GM10248 (cell line): ENCODE measurements at places on chromosomes 3 and 15.
A peak's percentile ranks its signal among the peaks of the same experiment; 100 is the strongest.

DNA sequence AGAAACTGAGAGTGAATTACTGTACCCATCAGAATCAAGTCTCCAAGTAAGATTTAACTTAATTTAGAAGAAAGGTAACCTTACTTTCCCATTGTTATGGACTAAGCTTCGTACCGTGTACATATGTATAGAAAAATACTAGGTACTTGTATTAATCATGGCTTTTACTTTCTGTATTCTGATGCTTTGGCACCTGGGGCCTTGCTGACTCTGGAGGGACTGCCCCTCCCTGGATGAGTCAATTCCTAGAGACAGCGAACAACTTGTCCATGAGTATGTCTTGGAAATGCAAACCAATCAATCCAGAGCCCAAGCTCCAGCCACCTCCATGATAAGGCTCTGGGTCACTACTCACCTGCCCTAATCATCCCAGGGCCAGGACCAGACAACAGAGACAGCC lies 50.0 kb upstream of the DGKG start:
- peak; percentile 39 for DNase-seq

DNA sequence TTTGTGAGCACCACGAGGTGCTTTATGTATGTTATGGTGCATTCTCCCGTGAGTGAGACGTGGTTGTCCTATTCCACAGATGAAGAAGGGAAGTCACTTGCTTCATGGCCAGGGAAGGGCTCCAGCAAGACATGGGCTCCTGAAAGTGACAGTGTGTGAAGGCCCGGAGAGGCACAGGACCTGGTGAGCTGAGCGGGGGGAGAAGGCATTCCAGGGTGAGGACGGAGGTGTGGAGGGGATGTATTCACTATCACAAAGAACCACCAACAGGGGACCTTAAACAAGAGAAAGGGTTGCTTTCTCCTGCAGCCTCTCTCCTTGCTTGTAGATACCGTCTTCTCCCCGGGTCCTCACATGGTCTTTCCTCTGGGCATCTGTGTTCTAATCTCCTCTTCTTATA lies 139.1 kb downstream of the FBLN2 start:
- no peak for DNase-seq

- DNase-seq: no peak
Observed at GRCh38 chr15:62749036-62749815, 293.3 kb upstream of the TPM1 start.

DNA sequence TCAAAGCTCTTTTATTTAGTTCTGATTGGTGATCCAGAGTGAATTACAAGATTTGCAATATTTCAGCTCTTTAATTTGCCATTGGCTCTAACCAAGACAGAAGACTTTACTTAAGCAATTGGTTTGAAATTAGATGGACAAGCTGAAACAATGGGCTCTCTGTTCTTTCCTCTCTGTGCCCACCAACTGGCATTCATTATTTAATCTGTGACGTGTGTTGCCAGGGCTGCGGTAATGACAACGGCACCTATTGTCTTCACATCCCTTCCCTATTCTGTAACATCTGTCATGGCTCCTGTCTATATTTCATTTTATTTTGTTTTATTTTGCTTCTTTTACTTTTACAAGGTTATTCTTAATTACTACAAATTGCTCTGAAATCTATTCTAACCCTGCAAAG lies 33.9 kb downstream of the PLD1 start:
- no peak for DNase-seq

DNA sequence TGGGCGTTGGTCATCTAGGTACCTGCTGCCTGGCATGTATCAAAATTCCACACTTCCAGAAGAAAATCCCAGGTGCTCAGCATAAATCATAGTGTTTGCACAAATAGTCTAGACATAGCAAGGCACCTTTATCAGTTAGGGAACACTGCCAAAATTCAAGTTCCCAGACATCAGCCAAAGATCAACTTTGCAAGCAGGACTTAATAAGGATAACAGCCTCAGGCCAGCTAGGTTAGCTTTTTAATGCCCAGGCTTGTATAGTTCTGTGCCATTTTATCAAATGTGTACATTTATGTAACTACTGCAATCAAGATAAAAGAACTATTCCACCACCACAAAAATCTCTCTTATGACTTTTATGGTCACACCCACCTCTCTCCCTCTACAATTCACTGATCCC lies 30.7 kb downstream of the DZIP3 start:
- DNase-seq: no peak

- no peak for DNase-seq
Observed at GRCh38 chr3:113660896-113661295, 35.5 kb downstream of the USF3 start.

DNA sequence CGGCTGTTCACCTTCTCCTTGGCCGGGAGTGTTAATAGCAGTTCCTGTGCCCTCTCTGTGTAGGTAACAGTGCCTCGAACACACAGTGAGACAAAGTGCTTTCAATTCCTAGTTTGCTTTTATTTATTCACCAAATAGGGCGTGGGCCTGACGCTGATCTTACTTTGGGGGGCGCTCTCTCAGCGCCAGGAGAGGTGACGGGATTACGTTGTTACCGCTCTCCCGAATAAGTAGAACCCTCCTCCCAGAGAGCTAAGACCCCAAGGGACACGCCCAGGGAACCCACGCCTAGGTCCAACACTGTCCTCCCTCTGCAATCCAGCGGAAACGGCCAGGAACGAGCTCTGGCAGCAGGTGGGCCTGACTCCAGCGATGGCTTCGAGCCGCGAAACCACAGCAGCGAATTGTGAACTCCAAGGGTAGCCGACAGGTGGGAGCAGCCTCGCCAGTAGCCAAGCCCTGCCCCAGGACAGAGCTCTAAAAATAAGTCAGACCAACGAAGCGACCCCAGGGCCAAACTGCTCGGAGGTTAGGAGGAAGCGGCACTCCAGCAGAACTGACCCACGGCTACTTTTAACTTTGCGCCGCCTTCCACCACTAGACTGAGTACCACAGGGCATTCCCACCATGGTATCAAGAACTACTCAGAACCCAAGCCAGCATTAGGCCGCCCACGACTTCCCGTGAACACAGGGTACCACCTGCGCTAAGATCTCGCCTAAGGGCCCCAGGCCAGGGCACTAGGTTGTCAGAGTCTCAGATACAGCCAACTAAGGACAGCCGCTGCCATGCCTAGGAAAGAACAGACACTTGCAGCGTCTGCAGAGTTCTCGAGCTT lies 1.6 kb upstream of the SIN3A start:
- no peak for DNase-seq

GRCh38 chr3:72465853-72466252 lies 382.4 kb downstream of the SHQ1 start:
- DNase-seq: no peak

DNA sequence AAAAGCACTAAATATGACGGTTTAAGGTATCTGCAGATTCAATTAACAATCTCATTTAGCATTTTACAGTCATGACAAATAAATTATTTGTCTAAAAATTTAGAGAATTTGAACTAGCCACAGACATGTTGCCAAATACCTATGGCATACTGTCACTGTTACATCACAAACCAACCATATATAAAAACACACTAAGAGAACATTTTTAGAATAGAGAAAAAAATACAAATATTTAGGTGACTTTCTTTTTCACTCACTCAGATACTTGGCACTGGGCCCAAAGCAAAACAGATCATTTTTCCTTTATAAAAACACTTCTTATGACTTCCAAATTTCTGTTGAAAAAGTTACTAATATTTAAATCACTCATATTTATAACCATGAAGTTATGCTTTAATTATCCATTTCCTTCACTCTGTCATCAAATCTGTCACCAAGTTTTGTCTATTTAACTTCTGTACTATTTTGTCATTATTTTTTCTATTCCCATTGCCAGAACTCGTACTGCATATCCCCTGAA lies 644.7 kb downstream of the OTOL1 start:
- DNase-seq: no peak

GRCh38 chr3:119524931-119525662 lies 26.8 kb downstream of the TIMMDC1 start:
- DNase-seq: no peak

GRCh38 chr3:45641756-45642155 lies 47.2 kb downstream of the LIMD1 start:
- DNase-seq: no peak

DNA sequence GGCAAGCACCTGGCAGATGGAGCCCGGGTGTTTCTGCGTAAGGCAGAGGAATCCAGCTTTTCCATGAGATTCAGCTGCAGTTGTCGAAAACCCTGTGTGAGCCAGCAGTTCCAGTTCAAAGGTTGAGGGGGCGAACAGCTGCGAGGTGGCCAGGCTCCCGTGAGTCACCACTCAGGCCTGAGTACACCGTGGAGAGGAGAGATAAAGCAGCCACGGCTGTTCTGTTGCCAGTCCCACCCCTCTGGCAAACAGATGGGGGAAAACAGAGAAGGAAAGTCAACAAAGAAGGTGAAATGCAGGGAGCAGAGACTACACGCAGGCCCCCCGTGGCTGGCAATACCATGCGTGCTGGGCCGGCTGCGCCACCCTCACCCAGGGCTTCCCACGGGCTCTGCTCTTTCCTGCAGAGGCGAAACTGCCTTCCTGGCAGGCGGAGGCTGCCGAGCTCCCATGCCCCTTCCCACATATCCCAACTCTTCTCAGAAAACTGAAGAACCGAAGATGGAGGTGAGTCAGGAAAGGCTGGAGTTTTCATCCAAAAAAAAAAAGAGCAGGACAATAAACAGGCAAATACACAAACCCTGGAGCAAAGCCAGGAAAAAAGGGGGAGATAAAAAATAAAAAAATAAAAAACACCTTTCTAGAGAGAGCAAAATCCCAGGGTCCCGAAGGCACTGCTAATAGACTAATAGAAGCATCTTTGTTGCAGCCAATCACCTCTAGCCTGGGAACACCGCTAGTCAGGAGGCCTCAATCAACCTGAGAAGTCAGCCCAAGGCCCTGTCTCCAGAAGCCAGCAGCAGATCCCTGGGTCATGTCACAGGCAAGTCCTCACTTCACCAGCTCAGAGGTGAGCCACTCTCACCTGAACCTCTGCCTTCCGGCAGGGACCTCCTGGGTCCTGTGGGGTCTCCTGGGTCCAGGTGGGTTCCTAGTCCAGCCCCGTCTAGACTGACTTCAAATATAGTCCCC lies 37.7 kb downstream of the FAM174B start:
- no peak for DNase-seq

DNA sequence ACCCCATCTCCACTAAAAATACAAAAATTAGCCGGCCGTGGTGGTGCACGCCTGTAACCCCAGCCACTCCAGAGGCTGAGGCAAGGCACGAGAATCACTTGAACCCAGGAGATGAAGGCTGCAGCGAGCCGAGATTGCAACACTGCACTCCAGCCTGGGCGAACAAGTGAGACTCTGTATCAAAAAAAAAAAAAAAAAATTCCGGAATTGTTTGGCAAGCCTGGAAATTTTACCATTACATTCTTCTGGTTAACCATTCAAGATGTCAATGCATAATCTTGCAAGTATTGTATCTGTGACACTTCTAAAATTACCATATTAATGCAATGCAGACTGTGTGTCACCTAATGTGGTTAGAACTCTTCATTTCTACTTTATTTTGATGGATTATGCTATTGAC lies 67.0 kb downstream of the CSNK1G1 start:
- no peak for DNase-seq

- no peak for DNase-seq
Observed at GRCh38 chr3:127375151-127375930, 87.5 kb upstream of the PRR20G start.

GRCh38 chr3:58683466-58683865 lies 16.9 kb upstream of the FAM3D start:
- no peak for DNase-seq

DNA sequence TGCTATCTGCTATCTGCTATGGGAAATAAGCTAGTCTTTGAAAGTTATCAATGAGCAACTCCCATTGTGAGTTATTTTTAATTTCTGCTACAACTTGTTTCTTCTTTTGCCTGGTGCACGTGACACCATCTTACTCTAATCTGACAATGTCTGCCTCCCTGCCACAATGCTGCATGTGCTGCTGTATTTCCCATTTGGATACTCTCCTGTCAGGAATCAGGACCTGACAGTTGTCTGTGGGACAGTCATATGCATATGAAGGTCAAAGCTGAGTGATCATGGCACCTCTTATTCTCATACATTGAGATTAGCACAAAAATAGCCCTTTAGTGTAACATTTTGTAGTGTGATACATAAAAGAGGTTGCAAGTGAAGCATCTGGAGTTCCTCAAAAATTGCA lies 45.8 kb downstream of the HMG20A start:
- DNase-seq: no peak

- no peak for DNase-seq
Observed at GRCh38 chr3:194637541-194638400, 4.6 kb upstream of the TMEM44 start.

GRCh38 chr3:32401126-32401525 lies 9.5 kb downstream of the CMTM7 start:
- DNase-seq: no peak

DNA sequence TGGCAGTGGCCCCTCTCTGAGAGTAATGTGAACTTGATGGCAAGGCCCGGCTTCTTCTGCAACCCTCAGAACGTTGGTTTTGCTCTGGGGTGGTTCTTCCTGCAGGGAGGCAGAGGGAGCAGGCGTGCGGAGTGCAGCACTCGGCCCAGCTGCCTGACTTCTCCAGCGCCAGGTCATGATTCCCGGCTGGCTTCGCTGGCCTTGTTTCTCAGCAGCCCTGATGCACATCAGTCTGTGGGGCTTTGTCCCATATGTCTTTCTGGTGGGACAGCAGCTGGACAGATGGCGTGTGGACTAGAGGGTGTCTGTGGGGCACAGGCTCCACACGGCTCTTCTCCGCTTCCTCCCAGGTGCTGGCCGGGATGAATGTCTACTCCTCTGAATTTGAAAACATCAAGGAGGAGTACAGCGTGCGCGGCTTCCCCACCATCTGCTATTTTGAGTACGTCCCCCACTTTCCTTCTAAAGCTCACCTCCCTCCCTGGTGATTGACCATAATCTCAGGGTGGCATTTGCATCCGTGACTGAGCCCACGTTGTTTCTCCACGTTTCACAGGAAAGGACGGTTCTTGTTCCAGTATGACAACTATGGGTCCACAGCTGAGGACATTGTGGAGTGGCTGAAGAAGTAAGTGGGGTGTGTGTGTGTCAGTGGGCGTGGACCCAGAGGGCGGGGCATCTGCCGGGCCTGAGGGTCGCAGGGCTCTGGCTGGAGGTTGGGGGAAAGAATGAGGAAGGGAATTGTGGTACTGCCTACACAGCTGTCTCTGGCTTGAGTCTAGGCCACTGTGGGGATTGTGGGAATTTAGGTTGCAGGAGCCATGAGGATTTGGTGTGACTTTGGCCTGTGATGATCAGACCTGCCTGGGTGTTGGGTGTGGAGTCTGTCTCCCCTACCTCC lies 57.1 kb downstream of the PDIA5 start:
- no peak for DNase-seq

DNA sequence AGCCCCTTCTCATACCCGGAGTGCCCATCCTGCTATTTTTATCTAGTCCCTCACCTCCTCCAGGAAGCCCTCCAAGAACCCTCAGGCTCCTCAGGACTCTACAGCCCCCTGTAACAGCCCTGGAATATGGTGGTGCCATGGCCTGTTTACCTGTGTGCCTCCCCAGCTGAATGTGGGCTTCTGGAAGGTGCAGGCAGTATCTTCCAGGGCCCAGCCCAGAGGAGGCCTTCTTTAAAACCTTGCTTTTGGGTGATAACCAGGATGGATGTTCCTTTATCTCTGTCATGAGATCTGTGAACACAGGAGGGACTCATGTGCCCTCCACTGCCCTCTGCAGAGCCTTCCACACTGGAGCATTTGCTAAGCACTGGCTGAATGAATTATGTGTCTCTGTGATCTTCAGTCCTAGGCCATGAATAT lies 36.7 kb upstream of the MRPS22 start:
- no peak for DNase-seq
